ENCODE measurements at places on chromosomes 4 and X.
A peak's percentile ranks its signal among the peaks of the same experiment; 100 is the strongest.

DNA sequence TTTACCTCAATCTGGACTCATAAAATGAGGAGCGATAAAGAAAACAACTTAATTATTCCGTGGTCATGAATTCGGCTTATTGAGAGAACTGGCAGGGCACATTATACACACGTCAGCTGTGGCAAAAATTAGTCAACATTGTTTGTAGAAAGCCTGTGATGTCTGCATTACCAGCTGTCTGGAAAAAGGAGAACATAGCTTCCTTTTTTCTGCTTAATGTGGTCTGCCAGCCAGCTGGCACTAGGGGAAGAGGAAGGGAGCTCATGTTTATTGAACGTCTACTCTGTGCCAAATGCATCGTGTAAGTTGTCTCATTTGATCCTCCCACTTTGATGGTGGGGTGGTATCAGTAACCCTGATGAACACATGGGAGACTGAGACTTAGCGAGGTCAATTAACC is 367.6 kb downstream of the ARHGAP24 start:
- no peak for DNase-seq

GRCh38 chr4:153936121-153936520 is 147.2 kb upstream of the SFRP2 start:
- DNase-seq = no peak

DNA sequence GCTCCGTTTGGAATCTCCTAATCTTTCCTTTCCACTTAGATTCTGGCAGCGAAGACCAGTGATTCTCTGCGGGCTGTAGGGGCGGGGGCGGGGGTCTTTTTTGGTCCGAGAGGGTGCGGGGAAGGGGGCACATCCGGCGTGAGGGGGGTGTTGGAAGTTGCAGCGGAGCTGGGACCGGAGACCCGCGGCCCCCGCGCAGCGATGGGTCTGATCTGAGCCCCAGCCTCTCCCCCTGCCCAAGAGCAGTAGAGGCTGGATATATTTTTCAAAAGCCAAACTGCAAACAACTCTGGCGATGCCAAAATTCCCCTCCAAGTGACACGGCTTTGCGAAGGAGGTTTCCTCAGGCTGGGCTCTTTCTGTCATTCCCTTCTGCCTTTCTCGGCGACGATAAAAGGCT is 355 bp downstream of the GRID2 start:
- DNase-seq = no peak

DNA sequence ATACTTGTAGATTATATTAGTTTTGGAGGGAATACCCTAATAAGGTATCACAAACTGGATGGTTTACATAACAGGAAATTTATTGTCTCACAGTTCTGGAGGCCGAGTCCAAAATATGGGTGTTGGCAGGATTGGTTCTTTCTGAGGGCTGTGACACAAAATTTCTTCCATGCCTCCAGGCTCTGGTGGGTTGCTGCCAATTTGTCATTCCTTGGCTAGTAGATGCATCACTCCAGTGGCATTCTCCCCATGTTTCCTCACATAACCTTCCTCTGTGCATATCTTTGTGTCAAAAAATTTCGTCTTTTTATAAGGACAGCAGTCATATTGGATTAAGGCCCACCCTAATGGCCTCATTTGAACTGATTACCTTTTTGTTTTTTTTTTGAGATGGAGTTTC is 49.3 kb downstream of the APELA start:
- DNase-seq = no peak

DNA sequence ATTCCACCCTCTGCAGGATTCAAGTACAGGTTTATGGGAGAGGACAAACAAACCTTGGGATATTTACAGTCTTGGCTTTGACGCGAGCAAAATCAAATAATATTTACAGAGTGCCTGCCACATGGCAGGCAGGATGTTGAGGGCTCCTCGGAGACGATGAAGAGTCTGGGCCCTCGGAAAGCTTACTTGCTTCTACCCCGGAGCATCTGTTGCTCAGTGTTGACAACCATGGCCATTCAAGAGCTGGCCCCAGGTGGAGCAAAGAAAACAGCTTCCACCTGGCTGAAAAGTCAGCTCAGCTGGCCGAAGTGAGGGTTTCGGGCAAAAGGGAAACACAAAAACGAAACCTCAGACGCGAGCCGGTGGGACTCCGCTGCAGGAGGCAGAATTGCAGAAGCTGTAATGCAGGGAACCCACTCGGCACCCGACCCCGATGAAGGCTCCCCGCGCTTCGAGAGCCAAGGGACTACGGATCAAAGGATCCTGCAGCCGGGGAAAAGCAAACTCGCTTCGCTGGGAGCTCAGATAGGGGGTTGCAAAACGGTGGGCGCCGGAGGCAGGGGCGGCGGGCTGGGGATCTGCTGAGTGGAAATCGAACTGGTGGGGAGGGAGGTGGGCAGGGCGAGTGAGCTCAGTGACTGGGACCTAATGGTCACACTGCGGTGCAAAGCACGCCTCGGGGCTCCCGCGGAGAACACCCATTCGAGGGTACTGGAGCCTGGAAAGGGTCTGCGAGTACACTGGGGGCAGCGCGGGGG is 805 bp downstream of the ATP8A1 start:
- DNase-seq = no peak

- no peak for DNase-seq
Observed at GRCh38 chr4:100838286-100838685, 320.5 kb upstream of the EMCN start.

- no peak for DNase-seq
Observed at GRCh38 chrX:57286507-57287251, at the start of gene FAAH2. TSS of gene FAAH2 (plus strand) at chrX:57286706. CDS start at chrX:57286826, 120 bp downstream.

- no peak for DNase-seq
Observed at GRCh38 chrX:131763674-131764073, 219.8 kb downstream of the OR13H1 start.

DNA sequence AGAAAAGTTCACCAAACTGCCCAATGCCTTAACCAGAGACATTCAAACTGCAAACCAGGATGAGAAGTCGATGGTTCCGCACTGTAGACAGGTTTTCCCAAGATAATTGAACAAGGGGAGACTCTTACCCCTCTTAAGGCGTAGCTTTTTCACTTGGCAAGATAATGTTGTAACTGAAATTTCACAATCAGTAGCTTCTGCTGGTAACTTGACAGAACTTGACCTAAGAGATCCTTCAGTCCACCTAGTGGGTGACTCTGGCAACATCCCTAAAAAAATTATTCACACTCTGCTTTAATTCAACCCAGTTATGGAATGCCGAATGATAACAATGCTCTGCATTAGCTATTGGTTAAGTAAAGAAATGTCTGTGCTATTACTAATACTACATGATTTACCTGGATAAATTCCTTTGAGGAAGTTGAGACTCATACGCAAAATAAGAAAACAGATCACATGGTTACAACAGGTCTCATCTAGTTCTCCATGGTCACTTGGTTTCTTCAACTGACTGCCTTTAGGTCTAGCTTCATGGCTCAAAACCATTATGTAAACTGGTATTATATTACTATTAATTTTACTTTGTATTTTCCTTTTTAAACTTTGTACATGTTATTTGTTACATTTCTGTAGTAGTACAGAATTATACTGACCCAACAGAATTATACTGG is 9.1 kb downstream of the ELF2 start:
- DNase-seq = no peak

DNA sequence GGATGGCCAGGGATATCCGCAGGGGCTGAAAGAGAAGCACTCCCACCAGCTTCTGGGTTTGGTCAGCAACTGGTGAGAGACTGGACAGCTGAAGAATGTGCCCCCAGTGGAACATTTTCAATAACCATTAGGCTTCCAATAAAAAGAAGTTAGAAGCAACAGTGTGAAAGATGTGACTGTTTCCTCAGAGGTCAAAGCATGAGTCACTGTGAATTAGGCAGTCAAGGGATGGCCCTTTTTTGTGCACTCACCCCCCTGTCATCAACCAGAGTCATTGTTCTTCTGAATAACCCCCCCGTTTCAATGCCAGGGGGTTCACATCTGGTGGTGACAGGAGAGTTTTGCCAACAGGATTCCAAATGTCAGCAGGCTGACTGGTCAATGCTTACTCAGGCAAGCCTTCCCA is 74.6 kb upstream of the SH3RF1 start:
- peak; percentile 72 for DNase-seq

DNA sequence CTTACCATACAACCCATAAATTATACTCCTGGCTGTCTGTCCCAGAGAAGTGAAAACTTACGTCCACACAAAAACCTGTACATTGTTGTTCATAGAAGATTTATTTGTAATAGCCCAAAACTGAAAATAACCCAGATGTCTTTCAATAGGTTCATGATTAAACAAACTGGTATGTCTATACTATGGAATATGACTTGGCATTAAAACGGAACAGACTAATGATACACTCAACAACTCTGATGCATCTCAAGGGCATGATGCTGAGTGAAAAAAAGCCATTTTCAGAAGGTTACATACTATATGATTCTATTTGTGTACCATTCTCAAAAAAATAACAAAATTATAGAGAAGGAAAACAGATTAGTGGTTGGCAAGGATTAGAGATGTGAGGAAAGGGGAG is 11.6 kb upstream of the MND1 start:
- no peak for DNase-seq

DNA sequence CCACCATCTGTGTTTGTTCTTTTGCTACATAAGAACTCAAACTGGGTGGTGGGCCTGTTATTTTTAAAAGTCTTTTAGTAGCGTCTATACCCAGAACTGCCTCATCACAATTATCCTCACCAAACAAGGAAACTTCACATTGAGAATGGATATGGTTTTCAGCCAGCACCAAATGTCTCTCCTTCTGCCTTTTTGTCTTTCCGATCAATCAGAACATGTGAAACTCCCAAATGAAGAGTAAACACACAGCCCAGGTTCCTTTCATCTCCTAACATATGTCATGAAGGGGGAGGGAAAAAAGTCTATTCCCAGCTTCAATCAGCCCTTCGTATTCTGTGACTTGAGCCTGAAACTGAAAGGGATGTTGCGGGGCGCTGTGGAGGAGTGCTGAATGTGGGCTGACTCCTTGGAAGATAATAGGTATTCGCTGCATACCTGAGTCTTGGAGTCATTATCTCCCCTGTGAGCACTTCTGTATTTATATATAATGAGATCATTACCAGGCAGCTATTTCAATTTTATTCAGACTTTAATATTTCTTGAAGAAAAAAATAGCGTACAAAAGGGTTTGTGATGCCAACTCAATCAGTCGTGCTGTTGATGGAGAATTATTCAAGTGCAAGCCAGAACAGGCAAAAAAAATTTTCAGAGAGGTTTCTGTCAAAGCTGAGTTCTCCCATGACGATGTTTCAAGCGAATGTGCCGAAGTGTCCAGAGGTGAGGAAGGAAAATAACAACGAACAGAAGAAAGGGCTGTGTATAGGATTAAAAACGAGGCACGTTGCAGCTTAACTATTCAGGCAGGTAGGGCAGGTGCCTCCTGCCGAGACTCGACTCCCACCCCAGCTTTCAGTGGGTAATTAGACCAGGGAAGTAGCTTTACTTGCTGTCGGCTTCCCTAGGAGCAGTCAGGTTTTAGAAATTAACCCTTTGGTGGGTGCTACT is 163.9 kb upstream of the NOCT start:
- peak; percentile 44 for DNase-seq

- DNase-seq = no peak
Observed at GRCh38 chr4:104966349-104967033, 180.2 kb upstream of the TET2 start.

DNA sequence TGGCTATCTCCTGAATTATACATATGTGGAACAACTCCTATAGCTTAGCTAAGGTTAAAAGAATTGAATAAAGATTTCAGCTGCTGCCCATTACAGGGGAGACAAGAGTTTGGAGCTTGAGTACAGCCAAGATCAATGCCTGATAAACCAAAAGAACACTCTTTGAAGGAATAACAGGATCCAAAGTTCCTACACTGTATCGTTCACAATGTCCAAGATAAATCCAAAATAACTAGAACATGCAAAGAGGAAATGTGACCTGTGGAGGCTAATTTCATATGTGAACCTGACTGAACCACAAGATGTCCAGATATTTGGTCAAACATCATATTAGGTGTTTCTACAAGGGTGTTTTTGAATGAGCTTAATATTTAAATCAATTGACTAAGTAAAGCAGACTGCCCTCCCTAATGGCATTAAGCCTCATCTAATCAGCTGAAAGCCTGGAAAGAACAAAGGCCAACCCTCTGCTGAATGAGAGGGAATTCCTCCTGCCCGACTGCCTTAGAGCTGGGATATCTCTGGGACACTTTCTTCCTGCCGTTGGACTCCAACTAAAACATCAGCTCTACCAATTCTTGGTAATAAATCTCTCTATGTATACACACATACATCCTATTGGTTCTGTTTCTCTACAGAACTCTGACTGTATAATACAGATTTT is 19.2 kb downstream of the RFC1 start:
- no peak for DNase-seq

GRCh38 chr4:124536946-124537345 is 175.6 kb downstream of the ANKRD50 start:
- no peak for DNase-seq

DNA sequence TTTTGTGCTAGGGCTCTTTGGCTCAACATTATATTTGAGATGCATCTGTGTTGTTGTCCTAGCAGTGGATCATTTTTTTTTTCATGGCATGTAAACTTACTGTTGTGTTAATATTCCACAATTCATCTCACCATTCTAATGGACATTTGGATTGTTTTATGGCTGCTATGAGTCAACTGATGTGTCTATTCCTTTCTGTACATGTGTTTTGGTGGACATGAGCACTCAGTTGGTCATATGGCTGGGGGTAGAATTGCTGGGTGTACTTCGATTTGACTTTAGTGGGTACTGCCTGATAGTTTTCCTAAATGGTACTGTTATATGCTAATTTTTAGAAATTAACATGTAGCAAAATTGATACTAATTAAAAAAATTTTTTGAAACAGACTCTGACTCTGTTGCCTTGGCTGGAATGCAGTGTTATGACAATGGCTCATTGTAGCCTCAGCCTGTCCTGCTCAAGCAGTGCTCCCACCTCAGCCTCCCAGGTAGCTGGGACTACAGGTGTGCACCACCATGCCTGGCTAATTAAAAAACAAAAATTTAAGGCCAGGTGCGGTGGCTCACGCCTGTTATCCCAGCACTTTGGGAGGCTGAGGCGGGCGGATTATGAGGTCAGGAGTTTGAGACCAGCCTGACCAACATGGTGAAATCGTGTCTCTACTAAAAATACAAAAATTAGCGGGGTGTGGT is 9.0 kb downstream of the FAM193A start:
- no peak for DNase-seq

DNA sequence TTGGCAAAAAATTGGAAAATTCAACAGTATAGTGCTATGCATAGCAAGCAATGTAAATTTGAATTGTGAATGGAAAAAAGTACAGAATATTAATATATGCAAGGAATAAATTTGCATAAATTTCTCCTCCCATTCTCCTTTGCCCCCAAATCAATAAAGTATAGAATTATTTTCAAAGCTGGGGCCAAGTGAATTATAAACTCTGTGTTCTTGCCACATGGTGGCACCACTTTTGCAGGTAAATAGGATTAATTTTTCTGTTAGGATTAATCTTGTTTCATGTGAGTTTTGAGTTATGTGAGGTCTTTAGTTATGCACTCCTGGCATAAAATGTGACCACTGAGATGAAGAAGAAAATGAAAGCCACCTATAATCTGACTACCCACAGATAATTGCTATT is 19.9 kb downstream of the COPS4 start:
- peak; percentile 16 for DNase-seq
